GM03348 (cell line): ENCODE measurements at places on chromosomes 2 and 18.

DNA sequence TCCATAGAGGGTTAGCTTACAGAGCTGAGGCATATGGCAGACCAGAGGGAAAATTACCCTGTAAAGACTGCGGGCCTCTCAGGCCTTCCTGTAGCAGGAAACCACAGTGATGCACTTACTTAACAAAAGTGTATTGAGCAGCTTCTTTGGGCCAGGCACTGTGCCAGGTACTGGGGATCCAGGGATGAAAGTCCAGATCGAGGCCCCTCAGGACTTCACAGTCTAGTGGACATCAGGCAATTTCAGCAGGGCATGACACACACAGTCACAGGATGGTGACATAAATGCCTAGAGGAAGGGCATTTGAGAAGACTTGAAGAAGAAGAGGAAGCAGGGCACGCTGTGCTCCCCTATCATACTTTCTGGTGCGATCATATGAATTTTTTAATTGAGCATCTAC lies 71.7 kb downstream of the MARCO start:
- no peak for DNase-seq

DNA sequence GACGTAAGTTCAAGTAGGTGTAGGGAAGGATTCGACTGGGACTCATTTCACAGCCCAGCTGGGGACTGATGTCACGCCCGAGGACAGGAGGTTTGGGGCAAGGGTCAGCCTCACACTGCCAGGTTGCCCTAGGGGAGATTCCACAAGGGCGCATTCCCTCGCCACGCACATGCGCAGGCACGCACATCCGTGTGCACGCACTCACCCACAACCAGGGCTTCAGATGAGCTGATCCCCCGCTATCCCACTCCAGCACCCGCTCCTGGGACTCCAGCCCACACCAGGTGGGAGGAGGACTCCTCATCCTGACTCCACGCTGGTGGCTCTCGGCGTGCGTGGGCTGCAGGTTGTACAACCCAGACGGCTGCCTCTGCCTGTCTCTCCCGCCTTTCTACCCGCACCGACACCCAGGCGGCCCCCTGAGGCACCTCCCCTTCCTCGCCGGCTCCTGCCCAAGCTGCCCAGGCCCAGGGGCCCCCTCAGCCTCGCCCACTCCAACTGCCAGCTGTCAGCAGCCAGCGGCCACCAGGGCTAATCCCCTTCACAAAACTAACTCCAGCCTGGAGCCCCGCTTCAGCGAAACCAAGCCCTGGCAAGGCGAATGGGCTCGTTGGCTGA lies 47.8 kb upstream of the FOSL2 start:
- DNase-seq, result no peak

- no peak for DNase-seq
Measured at GRCh38 chr2:186294248-186294888, 191.7 kb upstream of the ZC3H15 start.

GRCh38 chr2:42926434-42927333 lies 134.3 kb upstream of the HAAO start:
- no peak for DNase-seq

- no peak for DNase-seq
Measured at GRCh38 chr18:55483266-55483871, 104.6 kb downstream of the TCF4 start.

GRCh38 chr18:27008575-27008974 lies 143.1 kb upstream of the AQP4 start:
- no peak for DNase-seq

DNA sequence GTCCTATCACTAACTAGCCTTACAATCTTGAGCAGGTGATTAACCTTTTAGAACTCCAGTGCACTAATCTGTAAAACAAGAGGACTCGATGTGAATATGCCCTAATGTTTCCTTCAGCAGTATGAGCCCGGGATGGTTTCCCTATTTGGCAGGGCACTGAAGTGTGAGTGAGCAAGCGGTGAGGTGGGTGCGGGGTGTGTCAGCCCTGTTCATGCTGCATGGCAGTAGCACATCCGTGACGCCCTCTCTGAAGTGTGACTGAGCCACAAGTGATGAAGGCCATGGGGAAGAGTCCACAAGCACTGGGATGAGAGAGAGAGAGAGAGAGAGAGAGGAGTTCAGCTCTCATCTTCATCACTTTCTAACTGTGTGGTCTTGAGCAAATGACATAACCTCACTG lies 168.7 kb downstream of the SETBP1 start:
- DNase-seq, result no peak

GRCh38 chr2:109419171-109419756 lies 194.5 kb downstream of the SEPTIN10 start:
- DNase-seq, result no peak

DNA sequence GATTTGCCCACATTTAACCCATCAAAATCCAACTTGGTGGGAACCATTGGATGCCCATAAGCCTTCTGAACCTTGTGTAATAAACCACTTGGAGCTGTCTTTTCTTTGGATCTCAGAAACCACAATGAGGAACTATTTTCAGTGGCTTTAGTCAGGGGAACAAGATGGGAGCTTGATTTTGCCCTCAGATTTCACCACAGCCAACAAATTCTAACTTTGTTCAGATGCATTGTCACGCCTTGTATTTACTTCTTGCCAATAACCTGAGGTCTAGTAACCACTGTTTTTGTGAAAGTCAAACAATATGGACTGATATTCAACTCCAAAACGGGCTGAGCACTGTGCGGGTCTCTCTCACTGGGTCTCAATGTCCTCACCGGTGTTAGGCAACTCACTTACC lies 508.2 kb downstream of the TNS1 start:
- DNase-seq, result no peak

- no peak for DNase-seq
Measured at GRCh38 chr2:23435250-23436035, 50.5 kb downstream of the KLHL29 start.

GRCh38 chr2:24659862-24660261 lies 133.3 kb downstream of the PTRHD1 start:
- no peak for DNase-seq

GRCh38 chr2:140205093-140205492 lies 1424.9 kb upstream of the NXPH2 start:
- DNase-seq, result no peak

DNA sequence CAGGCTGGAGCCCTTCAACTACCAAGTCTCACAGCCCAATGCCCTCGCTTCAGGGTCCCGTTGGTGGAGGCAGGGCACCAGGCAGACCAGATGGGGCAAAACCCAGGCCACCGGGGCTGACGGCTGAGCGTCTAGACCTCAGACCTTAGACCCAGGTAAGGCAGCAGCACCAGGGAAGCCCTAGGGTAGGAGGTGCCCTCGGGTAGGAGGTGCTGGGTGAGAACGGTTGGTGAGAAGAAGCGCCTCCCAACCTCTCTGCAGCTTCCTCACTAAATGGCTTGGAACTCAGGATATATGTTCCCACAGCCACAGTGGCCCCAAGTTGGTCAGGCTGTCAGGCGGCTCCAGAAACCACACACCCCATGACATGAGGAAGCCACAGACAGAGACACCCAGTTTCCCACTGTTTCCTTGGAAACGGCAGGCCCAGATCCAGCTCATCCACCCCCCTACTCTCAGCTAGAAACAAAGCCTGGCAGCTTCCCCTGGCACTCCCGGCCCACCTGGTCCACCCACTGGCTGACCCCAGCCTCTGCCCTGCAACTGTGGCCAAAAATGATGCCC lies 13.1 kb upstream of the MLPH start:
- DNase-seq, result peak; percentile 64
